ENCODE measurements at places on chromosomes 6 and 20. TPM values are rescaled to one million over a fixed set of nuclear protein-coding genes. Genes with fewer than 3 reads are reported as not detected.

The MTCH1 gene
- total RNA-seq: 72.5 TPM

The MEI4 gene
- not detected for total RNA-seq

The SASH1 gene
- not detected for total RNA-seq

- no peak for DNase-seq
Observed at GRCh38 chr20:10007747-10008146, 27.0 kb upstream of the ANKEF1 start.

DNA sequence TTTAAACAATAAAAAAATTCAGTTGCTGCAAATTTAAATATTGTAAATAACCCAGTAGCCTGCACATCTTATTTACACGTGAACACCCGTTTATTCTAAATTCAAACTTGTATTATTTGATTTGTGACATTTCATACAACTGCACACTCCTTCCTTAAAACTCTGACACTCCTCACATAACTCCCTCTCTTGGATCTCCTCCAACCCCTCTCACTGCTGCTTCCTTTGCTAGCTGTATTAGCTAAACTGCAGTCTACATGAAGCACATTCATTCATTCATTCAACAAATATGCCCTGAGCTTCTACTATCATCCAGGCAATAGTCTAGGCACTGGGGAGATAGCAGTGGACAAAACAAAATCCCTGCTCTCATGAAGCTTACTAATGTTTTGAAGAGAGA lies 47.0 kb downstream of the FBXL4 start:
- DNase-seq: no peak

DNA sequence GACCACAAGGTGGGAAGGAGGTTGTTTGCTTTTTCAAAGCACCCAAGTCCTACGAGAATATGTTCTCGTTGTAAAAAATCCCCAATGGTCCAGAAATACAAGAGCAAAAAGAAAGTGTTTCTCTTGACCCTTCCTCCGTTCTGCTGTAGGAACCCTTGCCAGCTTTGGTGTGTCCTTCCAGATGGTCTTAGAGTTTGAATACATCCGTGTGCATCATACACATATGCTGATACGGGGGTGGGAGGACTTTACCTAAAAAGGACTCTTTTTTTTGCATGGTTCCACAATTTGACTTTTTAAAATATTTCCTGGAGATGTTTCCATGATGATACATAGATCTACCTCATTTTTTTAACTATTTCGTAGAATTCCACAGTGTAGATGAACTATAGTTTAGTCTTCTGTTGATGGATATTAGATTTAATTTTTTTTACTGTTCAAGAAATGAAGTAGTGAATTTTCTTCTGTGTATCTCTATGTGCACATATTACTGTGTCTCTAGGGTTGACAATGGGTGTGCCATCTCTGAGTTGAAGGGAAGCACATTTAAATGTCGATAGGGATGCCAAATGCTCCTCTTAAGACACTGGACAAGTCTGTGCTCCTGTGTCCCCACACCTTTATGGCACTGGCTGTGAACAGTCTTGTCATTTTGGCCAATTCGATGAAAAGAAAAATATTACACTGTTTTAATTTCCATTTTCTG lies 182.1 kb upstream of the SNX9 start:
- no peak for DNase-seq

DNA sequence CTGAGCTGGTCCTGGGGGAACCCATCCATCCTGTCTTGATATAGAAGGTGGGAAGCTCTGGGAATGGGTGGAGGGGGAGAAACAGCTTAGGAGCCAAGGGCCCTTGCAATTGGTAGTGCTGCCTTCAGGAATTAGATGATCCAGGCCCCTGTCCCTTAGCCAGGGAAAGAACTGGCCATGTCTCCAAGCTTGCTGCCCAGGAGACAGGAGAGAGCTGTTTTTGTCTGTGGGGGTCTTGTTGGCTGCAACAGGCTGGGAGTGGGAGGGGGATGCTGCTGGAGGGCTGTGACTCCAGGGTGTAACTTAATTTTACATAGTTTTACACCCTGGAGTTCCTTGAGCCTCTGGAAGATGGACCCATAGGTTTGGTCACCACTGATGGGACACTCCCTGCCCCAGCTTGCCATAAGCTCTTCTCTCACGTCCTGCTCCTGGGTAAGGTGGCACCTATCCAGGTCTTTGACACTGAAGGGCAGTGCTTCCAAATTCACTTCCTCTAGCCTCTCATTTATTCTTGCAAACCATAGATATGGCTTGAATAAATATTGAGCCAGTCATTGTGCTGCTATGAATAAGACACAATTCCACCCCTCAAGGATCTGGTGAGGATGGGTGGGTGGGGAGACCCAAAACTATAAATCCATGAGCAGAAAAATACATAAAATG lies 16.8 kb downstream of the VEGFA start:
- DNase-seq: no peak

GRCh38 chr6:19837511-19838441 lies 606 bp downstream of the ID4 start:
- peak; percentile 67 for DNase-seq

DNA sequence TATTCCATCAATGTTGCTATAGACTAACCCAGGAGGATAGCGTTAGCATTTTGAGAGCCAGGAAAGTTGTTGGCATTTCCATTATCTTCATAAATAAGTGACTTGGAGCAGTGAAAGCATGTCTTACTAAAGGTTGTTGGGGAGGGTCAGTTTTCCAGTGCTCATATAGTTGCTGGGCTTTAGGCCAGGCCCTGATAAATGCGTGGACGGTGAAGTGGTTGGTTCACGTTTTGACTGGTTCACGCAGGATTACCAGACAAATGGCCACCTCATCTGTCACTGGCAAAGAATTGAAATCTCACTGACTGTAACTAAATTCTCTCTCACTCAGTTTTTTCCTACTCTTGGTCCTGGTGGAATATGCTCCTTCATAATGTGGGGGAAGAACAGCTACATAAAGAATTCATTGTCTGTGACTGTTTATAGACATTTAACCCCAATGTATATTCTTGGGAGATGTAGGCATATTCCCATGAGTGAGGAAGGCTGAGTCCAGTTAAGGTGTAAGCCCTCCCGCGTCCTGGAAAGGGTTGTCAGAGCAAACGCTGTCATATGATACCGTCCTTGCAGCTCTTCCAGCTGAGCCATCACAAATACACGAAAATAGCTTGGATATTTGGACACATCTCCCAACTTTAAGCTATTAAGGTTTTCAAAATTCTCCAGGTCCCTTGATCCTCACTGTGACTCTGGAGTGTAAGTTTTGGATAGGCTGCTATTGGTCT lies 27.8 kb downstream of the LRRC1 start:
- no peak for DNase-seq

DNA sequence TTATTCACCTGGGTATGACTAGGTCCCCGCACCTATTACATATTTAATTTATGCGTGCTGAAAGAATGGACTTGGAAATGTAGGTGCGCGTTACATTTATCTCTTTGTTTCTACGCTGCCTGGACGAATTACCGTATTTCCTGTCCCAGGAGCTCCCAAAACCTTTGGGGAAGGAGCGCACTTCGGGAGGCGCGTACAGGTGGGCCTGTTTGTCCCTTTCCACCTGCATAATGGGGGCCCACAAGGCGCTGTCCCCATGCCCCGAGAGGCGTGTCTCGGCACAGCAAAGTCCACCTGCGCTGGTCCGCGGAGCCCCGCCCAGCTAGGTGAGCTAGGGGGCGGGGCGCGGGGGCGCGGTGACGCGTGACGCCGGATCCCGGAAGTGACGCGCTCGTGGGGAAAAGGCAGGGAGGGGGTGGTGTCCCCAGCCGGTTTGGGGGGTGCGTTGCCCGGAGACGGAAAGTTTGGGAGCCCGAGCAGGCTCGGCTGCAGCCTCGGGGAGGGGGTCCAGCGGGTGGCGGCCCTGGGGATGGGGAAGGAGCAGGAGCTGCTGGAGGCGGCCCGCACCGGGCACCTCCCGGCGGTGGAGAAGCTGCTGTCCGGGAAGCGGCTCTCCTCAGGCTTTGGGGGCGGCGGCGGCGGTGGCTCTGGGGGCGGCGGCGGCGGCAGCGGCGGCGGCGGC lies at the start of gene ANKS1A:
ANKS1A (plus strand) TSS at position 382 of the 682 bp plus-strand sequence; CDS start at position 530, 148 bp downstream.
- DNase-seq: peak; percentile 83

Measured in OCI-LY7 (cell line).